ENCODE measurements at places on chromosomes 16 and 17.

DNA sequence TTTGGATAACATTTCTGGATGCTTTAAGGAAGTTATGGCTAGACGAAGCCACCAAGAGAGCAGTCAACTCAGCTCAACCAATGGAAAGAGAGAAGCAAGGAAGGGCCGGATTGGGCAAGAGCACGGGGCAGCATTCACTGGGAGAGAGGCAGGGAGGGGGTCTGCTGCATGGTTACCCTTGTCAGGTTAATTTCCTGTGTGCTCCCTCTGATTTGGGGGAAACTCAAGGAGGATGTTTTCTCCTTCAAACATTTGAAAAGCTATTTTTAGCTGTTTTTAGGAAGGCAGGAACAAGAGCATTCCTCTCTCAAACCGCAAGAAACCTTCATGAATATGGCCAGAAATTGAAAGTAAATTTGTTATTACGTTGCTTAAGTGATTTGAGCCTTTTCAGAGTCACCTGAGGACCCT lies 118.5 kb upstream of the ZFHX3 start:
- DNase-seq, result no peak

- no peak for DNase-seq
Observed at GRCh38 chr16:4384509-4384942, 12.9 kb downstream of the VASN start.

DNA sequence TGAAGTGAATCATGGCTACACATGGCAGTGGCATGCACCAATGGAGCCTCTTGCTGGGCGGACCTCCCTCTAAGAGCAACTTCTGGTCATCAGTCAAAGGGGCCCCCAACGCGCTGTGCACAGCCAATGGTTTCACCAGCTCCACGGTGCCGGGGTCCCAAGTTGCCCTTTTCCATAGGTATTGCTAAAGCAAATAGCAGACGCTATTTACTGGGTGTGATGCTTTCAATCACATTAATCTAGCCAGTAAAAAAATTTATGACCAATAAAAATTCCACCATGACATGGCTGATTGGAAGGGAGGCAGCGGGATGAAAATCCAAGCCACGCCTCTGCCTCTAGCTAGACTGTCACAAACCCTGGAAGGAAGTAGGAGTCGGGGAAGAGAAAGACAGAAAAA lies 680.3 kb upstream of the SOX9 start:
- DNase-seq, result no peak

GRCh38 chr17:1058423-1059130 lies 61.6 kb downstream of the TIMM22 start:
- DNase-seq, result no peak

GRCh38 chr17:50546701-50547034 lies 306 bp upstream of the SPATA20 start:
- DNase-seq, result no peak

Data from stimulated activated naive CD4-positive, alpha-beta T cell (primary cell).